ENCODE measurements at places on chromosomes 16 and 17. TPM values are rescaled to one million over a fixed set of nuclear protein-coding genes. Genes with fewer than 3 reads are reported as not detected.

Gene PAM16
- total RNA-seq, result 19.8 TPM

GRCh38 chr16:10022098-10022497 is 160.1 kb downstream of the GRIN2A start:
- no peak for DNase-seq

DNA sequence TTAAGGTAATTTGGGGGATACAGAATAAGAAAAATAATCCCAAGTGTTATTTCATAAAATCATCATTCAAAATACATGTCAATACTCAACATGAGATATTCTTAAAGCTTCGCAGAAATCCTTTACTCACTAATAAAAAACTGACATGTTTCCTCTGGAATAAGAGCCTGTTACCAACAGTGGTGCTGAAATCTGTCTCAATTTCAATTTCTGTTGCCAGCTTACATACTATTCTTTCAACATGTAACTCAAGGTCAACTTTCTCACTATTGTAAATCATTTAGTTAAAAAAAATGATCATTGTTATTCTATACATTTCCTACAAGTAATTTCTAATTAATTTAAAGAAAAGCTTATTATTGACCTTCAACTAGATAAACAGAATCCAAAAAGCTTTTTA is 67.9 kb downstream of the CEP95 start:
- DNase-seq, result no peak

- no peak for DNase-seq
Observed at GRCh38 chr17:81135505-81136278, 29.6 kb upstream of the PVALEF start.

DNA sequence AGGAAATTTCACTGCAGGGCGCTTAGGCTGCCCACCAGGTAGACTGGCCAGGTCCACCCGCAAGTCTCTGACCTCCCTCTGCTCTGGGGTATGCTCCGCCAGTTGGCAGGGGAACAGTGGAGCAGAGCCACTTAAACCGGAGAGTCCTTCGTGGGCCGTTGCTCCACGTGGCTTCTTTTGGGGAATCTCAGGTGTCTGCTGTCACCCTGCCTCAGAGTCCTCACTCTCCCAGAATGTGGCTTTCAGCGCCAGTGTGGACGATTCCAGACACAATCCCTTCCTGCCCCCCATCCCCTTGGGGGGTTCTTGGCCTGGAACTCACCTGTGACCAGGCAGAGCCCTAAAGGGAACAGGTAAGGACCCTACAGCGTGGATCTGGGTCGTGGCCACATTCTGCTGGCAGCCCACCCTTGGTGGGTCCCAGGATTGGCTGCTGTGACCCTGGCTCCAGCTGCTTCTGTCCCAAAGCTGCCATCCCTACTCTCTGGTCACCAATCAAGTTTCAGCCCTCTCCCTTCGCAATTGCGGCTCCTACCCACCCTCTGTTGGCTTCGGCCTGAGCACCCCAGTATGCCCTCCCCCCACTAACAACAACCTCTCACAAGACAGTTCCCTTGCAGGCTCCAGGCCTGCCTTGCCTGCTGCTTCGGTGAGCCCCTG is 22.2 kb downstream of the DHRS7C start:
- DNase-seq, result no peak

Data from dermis microvascular lymphatic vessel endothelial cell (primary cell).